ELR (cell line): ENCODE measurements at places on chromosomes 3 and 15.

GRCh38 chr3:33299395-33300081, 22.3 kb downstream of the FBXL2 start:
- peak; percentile 84 for DNase-seq

- DNase-seq, result no peak
These were observed 36.3 kb upstream of the TPM1 start for GRCh38 chr15:63006032-63006878.

DNA sequence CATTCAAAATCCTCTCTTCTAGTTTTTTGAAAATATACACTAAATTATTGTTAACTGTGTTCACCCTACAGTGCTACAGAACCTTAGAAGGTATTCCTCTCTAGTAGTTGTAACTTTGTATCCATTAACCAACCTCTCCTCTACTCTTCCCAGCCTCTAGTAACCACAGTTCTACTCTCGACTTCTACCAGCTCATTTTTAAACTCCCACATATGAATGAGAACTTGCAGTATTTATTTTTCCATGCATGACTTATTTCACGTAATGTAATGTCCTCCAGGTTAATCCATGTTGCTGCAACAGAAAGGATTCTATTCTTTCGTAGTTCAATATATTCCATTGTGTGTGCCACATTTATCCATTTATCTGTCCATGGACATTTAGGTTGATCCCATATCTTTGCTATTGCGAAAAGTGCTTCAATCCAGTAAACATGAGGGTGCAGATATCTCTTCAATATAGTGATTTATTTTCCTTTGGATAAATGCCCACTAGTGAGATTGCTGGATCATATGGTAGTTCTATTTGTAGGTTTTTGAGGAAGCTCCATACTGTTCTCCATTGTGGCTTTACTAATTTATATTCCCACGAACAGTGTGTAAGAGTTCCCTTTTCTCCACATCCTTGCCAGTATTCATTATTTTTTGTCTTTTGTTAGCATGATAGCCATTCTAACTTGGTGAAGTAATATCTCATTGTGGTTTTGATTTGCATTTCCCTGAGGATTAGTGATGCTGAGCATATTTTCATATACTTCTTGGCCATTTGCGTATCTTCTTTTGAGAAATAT, 113.7 kb upstream of the SMAD3 start:
- no peak for DNase-seq

DNA sequence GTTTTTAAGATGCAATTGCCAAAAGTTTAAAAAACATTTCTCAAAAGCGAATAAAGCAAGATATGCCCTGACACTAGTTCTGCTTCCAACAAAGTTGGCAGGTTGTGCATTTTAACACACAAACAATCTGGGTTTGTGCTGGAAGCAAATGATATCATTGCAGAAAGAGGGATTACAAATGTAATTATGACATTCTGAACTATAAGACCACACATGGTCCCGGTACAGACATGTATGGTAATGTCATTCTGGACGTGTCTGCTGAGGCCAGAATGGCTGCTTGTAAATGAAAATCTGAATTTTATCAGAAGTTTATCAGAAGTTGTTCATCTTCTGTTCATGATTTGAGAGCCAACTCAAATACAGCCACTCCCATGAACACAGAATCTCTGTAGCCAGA, 10.7 kb downstream of the TMC3 start:
- DNase-seq, result no peak

DNA sequence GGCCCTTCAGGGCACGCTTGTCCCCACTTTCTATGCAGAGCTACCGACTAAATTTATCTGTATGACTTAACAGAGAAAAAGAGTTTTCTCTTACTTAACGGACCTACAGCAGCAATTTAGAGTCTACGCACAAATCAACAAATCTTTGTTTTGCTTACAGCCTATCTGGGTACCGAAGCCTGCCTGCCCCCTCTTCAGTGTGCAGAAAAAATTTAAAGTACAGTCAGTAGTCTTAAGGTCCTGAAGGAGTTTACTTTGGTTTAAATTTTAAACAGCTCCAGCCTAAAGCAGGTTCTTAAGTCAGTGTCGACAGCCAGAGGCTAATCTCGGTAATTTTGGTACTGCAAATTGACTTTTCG, 570 bp downstream of the SACM1L start:
- DNase-seq, result no peak

- peak; percentile 87 for DNase-seq
These were observed 75.9 kb downstream of the BOC start for GRCh38 chr3:113287111-113287802.

- no peak for DNase-seq
These were observed 299.1 kb upstream of the ROPN1 start for GRCh38 chr3:124291008-124291407.

DNA sequence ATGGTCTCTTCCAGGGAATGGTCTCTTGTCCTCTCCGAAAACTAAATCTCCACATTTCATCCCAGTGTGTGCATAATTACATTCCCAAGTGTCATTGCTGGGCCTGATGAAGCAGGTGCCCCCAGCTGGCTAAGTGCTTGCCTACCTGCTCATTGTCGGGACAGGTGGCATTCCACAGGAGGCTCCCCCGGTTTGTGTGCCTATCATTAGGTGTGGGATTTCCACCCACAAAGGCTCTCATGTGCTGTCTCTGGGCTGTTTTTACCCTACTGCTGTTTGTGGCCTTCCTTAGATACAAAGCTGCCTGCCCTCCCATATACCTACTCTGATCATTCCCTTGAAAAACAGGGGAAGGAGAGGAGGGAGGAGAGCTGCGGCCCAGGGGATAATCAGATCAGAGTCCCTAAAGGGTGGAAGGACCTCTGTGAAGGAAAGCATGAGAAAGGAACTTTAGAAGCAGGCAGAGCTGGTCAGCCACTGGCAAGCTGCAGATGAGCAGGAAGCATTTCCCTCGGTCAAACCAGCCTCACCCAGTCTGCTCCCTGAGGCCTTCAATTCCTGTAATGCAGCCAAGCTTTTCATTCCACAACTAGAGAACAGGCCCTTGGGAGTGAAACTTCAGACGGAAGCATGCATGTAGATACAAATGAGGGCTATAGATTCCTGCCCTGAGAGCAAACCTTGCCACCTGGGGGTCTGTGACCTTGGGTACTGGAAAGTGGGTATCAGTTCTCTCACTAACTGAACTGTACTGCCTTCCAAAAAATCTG, 60.7 kb upstream of the HEG1 start:
- peak; percentile 68 for DNase-seq

DNA sequence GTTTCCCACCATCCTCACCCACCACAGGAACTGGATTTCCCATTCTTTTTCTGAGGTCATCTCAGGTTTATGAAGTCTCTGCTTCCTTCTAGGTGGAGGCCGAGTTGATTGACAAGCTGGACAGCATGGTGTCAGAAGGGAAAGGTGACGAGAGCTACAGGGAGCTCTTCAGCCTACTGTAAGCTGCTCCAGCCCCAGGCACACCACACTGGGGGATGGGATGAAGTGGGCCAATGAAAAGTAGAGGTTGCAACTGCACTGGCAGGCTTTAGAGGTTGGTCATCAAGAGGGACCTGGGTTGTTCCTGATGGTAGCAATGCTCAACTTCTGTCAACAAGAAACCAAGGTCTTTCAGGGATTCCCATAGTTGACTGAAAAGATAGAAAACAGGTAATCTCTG, 55.0 kb upstream of the MANF start:
- DNase-seq, result no peak

GRCh38 chr3:72679540-72680198, 168.6 kb downstream of the SHQ1 start:
- DNase-seq, result no peak

DNA sequence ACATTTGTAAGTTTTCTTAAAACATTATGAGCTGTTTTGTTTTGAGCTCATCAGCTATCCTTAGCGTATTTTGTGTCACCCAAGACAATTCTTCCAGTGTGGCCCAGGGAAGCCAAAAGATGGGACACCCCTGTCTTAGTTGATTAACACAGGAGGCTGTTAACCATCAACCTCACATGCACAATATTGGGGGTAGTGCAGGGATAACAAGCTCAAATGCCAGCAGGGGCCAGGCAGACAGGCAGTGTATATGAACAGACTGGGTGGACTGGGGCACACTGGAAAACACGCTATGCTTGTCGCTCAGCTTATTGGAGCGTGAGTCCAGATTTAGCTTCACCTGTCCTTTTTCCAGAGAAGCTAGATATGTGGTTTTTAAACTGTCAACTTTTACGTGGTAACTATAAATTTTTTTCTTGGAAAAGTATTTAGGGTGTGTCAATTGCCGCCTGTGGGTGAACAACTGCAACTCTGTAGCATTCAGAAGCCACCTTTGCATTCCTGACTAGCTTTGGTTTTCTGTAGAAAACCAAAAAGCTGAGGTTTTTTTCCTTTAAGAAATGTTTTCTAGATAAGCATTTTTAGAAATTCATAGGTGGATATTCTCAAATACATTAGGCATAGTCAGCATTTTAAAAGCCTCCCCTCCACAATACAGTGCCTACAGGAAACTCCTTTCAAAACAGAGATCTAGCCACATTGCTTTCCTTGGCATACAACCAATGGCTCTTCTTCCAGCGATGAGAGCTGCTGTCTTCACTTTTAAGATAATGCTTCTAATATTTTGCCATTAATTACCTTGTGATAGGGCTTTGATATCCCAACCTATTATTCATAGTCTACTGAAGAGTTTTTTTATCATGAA, 14.6 kb downstream of the PSMD6 start:
- no peak for DNase-seq

- no peak for DNase-seq
These were observed 20.2 kb downstream of the NIPA1 start for GRCh38 chr15:22806664-22807063.

- DNase-seq, result no peak
These were observed 43.6 kb downstream of the ABTB1 start for GRCh38 chr3:127716384-127716783.

DNA sequence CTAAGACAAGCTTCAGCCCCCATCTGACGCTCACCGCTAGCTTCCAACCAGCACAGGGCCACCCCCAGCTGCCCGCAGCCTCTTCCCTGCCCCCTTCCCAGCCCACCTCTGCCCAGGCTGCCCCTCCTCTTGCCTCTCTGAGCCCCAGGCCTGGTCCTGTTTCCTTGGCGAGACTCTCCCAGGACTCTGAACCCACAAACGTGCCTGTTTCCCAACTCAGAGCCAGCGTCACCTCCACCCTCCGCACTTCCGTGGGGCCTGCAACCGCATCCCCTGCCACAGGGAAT, 35.0 kb downstream of the ZXDC start:
- no peak for DNase-seq

GRCh38 chr15:67783303-67783702, 42.0 kb upstream of the SKOR1 start:
- no peak for DNase-seq

GRCh38 chr3:17645074-17645698, 97.2 kb downstream of the TBC1D5 start:
- peak; percentile 76 for DNase-seq

DNA sequence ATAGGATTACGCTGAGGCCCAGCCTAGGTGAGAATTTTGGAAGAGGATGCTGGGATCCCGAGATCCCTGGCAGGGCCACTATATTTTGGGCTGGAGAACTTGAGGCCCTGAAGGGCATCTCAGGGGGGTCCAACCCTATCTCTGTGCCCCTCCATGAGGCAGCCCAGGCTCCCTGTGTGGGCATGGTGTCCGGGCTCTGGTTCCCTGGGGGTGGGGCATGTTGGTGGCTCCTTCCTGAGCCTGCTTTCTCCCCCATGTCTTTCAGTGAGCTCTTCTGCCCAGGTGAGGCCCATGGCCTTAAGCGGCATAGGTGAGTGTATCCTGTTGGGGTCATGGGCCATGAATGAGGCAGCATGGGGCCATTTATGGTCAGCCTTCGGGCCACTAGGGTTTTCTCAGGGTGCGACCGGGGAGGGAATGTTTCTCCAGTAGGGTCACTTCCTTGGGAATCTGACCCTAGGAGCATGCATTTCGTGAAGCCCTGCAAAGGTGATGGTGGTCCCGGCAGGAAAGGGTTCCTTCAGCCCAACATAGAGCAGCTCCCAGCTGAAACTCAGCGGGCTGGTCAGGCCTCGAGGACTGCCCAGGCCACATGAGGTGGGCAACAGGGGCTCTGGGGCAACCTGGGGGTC, 191.3 kb downstream of the UBE3A start:
- no peak for DNase-seq

- no peak for DNase-seq
These were observed 296.7 kb upstream of the PROK2 start for GRCh38 chr3:72081471-72082185.

DNA sequence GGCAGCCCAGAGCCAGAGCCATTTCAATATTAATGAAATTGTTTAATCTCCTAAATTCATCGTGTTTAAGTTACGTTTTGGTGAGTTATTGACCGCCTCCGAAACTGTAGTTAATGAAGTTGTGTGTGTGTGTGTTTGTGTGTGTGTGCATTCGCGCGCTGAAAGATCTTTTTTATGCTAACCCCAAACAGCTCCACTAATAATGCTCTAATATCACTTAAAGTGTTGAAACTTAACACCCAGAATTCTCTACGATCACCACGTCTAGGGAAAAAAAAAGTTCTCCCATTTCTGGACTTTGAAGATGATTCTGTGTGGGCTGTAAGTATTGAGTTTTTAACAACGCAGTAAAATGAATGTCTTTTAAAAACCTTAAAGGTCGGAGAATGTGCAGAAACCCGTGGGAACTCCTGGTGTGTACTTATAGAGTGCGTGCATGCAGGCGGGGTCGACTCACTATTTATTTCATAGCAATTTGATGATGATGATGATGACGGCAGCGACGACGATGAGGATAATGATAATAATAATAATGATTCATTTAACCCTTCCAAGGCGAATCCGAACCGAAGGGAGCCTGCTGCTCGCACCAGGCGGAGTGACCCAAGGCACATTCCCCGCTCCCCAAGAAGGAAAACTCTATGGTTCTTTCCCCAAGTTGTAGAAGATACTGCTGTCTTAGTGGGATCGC, 1.4 kb upstream of the FOXB1 start:
- peak; percentile 30 for DNase-seq

DNA sequence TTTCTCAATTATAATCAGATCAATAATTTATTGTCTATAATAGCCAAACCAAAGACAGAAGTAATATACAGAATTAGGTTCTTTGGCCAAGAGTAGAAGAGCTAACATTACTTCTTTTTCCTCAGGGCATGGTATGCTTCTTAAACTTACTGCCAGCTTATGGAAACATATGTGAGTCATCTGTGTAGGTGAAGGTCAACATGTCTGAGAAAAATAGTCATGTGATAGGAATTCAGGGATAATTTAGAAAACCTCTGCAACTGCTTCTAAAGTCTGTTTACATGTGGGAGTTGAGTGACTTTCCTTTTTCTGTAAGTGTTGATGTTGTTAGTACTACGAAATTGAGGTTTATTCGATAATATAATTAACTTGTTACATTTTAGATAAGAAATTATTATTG, 19.2 kb upstream of the MAP6D1 start:
- DNase-seq, result peak; percentile 93

GRCh38 chr3:23302271-23302670, 99.1 kb downstream of the UBE2E2 start:
- DNase-seq, result no peak

DNA sequence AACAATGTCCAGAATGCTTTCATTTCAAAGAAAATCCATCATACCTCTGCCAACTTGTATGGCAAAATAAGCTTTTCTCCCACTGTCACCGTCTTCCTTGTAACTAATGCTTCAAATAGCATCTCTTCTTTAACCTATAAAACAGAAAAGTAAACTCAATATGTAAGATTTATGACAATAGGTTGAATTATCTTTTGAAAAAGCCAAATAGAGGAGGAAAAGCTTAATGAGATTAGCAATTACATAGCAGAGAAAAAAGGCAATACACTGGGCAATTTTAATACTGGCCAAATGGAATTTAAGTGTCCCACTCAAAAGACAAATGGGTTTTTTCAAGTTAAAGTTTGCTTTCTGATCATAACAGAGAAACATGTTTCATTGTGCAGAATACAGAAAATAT, 118.1 kb downstream of the MYO9A start:
- DNase-seq, result no peak

- DNase-seq, result no peak
These were observed 4.8 kb downstream of the ARHGEF3 start for GRCh38 chr3:56796996-56797395.
